DMS79 (cell line): ENCODE measurements at places on chromosomes 6 and 20.

- peak; percentile 98 for DNase-seq
These were observed 191.4 kb upstream of the FAM83B start for GRCh38 chr6:54655162-54655561.

- DNase-seq, result no peak
These were observed 15.1 kb upstream of the AFDN start for GRCh38 chr6:167811442-167812087.

DNA sequence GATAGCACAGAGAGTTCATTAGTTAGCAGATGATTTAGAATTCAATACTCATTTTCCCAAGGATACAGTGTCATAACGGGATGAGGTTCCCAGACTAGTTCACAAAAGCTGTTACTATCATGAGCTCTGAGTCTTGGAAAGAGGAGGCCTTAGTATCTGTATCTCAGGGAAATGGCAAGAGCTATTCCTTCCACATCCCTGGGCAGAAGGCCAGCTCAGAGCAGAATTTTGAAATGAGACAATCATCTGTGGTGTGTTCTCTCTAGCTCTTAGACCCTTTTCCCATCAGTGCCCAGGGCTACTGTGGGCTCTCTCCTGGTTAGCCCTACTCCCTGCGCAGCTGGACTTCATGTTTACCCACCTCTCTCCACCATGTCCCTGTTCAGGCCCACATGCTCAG lies 64.5 kb downstream of the JAG1 start:
- DNase-seq, result no peak

DNA sequence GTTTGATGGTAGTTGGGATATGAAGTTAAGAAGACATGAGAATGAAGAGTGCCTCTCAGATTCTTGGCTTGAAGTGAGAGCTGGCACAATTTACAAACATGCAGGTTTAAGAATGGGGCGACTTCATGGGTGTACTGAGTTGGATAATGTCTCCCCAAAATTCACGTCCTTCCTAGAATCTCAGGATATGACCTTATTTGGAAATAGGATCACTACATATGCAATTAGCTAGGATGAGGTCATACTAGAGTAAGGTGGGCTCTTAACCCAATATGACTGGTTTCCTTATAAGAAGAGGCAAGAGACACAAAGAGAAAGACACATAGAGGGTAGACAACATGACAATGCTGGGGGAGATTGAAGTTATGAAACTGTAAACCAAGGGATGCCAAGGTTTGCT lies 5.2 kb downstream of the PKIB start:
- no peak for DNase-seq

DNA sequence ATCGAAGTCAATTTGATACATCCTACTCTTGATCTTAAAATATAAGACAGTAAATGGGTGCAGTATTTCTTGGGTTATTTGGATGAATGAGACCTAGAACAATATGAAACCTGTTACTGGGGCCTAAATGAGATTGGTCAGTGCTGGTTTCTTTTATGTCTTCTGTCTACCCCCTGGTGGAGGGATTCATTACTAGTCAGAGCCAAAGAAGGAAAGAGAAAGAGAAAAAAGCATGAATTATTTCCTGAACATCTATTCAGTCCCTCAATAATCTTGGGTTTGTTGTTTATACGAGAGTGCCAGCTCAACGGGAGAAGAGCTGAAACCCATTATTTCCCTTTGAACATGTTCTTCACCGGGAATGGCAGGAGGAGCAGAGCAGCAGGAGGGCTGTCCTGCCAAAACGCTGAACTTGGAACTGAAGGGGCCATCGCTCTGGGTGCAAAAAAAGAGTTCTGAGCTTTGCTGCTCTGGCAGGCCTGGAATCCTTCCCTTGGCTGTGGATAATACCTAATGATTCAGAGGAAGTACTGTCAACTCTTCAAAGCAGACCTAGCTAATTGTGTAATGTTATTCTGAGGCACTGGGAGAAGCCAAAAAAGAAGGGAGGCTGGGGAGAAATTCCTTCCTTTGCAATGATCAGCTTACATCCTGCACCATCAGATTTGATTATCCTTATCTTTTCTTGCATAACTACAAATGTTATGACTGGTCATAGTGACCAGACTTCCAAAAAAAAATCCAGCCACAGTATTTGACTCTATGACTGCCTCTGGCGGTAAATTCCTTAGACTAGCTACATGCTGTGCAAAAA lies 72.0 kb downstream of the BLOC1S5 start:
- DNase-seq, result no peak

DNA sequence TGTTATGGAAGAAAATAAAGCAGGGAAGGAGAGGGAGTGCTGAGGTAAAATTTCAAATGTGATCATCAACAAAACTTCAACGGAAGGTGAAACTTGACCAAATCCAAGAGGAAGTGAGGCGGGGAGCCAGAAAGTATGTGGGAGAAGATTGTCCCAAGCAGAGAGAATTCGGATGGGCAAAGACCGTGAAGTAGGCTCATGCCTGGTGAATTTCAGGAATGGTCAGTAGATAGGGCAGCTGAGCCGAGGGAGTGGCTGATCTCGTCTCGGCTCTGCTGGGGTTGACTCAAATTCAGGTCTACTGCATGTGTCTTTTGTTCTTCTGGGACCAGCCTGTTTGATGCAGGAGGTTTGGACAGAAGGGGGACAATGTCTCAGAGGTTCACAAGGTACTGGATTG lies 7.0 kb upstream of the CSNK2A1 start:
- DNase-seq, result no peak

DNA sequence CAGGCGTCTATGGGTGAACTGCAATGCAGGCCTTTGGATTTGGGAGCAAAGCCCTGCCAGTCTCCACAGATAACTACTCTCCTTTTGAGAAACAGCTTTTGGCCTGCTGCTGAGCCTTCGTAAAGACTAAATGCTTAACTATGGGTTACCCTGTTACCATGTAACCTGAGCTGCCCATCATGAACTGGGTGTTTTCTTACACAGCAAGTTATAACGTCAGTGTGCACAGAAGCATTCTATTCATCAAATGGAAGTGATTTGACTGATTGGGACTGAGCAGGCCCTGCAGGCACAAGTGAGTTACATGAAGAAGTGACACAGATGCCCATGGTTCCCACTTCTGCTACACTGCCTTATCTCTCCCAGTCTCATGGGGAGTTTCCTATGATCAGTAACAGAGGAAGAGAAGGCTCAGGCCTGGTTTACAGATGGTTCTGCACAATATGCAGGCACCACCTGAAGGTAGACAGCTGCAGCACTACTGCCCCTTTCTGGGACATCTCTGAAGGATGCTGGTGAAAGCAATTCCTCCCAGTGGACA lies 319.1 kb downstream of the CD83 start:
- no peak for DNase-seq

GRCh38 chr6:105596284-105596755 lies 193.4 kb upstream of the PREP start:
- no peak for DNase-seq

GRCh38 chr20:6818033-6818808 lies 50.7 kb downstream of the BMP2 start:
- DNase-seq, result no peak

GRCh38 chr6:128663238-128663637 lies 142.8 kb upstream of the PTPRK start:
- no peak for DNase-seq

DNA sequence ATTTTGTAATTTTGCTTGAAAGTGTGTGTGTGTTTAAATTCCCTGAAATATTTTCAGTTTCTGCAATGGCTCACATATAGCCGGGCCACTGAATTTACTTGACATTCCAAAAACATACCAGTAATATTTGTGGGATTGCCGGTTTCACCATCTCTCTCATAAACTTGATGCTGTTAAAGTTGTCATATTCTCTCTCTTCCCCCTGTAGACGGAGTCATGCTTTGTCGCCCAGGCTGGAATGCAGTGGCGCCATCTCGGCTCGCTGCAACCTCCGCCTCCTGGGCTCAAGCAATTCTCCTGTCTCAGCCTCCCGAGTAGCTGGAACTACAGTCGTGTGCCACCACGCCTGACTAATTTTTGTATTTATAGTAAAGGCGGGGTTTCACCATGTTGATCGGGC lies 122.1 kb downstream of the TIAM2 start:
- DNase-seq, result no peak

DNA sequence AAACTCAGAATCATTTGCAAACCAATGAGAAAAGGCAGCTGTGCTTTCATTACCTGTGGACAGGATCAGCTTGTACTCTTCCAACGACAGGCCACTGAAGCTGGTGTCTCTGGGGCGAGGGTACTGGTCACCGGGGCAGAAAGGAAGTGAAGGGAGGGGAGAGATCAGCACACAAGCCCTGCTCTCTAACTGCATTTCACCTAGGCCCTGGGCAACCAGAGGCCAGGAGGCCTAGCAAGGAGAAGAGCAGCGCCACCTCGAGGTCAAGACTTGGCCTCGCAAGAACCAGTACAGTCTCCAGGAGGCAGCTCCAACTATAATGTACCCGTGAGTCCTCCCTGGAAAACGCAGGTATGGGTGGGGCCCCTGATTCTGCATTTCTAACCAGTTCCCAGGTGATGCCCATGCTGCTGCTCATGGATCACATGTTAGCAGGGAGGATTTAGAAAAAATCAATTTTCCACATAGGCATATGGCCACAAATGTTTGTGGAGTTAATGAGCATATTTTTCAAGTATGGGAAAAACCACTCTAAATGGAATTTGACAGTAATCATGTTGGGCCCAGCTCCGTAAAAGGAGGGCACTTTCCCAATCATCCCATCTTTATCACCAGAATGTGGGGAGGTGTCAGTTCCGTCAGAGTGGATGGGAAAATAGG lies 11.0 kb downstream of the UQCC2 start:
- DNase-seq, result no peak
